NCI-H1105 treated with DMSO at 0.1 percent for 48 hours (cell line): ENCODE measurements at places on chromosomes 2 and 18.

DNA sequence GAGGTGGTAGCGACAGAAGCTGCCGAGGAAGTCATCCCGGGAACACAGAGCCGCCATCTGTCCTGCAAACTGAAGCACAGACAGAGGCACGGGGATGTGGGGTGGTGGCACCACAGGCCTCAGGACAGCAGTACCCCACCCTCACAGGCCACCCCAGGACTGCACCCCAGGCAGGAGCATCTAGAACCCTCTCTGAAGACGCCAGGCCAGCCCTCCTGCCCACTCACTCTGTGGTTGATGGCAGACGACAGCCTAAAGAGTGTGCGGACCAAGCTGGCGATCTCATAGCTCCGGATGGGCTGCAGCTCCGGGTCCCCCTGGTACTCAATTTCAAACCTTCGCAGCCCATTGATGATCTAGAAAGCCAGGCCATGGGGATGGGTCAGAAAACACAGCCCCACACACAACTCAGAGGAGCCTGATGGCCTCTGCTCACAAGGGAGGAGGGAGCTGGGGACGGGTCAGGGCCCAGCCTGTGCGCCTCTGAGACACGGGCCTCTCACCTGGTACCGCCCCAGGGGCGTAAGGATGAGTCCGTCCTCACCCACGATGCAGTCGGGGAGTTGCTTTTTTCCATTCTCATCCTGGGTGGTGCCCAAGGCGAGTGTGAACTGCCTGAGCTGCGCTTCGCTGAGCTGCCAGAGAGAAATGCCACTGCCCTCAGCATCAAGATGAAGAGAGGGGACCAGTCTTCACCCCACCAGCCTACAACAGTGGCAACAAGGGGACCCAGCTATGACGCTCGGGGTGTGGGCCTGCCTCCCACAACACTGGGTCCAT lies 8.1 kb upstream of the CCDC74B start:
- DNase-seq = no peak

GRCh38 chr18:64742898-64743297 lies 594.0 kb upstream of the LINC00305 start:
- DNase-seq = no peak

DNA sequence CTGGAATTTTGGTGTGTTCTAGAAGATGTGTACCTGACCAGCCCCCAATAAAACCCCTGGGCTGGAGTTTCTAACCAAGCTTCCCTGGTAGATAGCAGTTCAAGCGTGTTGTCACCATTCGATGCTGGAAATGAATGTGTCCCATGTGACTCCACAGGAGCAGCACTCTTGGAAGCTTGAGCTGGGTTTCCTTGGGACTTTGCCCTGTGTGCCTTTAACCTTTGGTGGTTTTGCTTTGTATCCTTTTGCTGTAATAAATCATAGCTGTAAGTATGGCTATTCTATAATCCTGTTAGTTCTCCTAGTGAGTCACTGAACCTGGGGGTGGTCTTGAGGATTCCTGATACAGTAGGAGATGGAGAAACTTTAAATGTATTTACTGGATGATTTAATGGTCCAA lies 65.2 kb downstream of the KLHL14 start:
- DNase-seq = no peak

DNA sequence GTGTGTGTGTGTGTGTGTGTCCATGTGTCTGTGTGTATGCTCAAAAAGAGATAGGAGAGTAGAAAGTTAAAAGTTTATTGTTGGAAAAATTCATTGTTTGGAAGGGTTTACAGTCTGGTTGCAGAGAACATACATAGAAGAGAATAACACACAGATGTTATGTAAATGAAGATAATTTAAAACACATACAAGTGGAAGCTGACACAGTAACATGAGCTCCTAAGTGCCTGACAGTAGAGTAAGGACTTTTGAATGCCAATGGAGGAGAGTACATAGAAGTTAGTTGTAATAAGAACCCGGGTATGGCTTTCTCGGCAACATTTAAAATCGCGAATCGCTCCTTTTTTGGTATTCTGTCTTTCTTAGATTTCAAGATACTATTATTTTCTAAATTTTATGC lies 137.0 kb upstream of the FANCL start:
- no peak for DNase-seq

DNA sequence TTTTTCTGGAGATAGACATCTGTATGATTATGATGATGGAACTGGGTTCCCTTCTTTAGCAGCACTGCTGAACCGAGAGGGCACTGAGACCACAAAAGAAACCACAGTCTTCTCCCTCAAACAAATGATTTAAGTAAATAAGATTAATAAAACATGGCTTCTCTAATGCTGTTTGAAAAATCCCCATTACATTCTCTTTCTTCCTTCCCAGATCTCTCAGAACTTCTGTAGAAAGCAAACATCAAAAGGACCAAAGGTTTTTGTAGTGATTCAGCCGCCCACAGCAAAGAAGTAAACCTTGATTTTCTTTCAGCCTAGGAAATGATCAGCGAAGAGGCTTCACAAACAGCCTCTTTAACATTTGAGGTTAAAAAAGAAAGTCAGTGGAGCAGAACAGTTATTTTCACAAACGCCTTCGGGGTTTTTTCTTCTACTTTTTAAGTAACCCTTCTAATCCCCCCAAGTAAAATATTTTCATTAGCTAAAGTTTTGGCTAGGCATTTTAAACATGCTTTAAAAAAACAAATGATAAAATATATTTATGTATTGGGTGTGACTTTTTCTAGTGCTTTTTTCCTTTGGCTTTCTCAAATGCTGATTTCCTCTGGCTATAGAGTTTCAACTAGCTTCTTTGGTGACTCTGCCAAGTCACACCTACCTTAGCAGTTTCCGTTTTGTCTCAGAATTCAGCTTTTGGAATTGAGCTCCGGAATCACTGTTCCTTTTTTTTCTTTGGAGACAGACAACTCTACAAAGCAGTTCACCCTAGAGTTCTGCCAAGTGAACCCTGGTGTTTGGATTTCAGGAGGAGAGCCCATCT lies 89.6 kb downstream of the UPP2 start:
- peak; percentile 64 for DNase-seq

- DNase-seq = no peak
Observed at GRCh38 chr18:58491773-58492752, 136.8 kb downstream of the ALPK2 start.

DNA sequence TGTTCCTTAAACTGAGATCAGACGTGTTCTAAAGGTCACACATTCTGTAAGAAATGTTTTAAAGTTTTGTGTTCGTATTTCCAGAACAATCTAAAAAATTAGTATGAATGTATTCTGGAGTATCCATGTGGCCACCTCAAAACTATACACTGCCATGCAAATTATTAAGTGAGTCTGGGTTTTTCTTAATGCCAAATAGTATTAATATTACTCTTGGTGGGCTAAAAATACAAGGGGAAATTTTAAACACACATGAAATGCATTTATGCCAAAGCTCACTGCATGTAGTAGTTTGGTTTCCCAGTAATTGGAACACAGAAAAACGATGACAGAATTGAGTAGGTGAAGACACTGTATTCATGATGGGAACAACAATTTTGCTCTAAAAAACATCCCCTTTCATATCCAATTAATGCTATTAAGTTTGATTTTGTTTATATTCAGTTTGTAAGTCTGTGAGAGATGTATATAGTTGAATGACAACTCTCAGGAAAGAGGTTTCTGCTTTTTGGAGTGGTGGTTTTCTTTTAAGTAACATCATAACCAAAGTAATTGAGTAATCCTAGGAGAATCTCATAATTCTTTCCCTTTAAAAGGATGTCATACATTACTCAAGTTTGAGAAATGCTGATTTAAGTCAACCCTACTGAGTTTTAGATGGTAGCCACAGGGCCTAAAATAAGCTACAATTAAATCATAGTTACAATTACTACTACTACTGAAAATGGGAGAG lies 75.7 kb upstream of the CDCA7 start:
- DNase-seq = no peak

DNA sequence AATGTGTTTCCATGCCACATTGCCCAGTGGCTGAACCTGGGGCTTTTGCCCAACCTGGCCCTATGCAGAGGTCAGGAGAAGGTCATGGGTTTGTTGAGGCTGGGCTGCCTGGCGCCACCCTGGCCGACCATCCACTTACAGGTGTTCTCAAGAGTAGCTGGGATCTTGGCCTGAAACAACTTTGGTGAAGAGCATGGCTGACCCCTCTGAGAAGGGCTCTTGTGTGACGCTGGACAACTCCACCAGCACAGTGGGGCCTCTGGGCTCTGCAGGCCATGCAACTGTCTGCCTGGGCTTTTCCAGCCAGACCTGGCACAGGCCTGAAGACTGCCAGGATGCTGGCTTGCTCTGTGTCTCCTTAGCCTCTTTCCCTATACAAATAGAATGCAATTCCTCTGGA lies 76.4 kb upstream of the ZNG1B start:
- DNase-seq = no peak

DNA sequence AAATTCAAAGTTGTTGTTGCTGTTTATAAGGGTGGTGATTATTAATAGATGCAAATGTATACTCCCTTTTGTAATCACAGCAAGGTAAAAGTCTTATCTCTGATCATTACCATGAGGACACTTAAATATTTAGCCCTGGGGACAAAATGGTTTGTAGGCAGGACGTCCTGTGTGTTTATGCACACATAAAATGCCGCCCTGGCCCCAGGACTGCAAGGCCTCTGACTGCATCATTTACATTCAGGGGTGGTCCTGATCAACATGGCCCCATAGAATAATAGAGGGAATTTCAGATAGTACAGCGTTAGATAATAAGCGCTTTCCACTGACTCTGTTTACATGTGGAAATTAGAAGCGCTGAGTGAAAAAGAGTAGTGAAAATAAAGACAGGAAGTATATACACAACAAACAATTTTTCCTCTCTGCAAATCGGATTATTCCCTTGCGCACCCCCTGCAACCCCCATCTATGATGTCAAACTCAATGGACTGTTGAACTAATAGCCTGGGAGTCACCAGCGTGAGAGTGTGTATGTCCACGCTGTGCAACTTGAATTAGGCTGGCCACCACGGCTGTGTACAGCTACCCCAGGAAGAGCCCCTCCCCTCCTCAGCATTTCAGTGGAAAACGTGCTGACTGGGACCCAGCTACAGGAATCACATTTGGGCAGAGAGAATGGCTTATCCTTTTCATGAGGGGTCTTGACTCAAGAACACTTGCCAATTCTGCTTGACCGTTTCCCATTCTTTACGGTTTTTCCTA lies 291.5 kb downstream of the SOX11 start:
- no peak for DNase-seq

GRCh38 chr2:234333168-234334130 lies 163.4 kb downstream of the ARL4C start:
- DNase-seq = no peak

DNA sequence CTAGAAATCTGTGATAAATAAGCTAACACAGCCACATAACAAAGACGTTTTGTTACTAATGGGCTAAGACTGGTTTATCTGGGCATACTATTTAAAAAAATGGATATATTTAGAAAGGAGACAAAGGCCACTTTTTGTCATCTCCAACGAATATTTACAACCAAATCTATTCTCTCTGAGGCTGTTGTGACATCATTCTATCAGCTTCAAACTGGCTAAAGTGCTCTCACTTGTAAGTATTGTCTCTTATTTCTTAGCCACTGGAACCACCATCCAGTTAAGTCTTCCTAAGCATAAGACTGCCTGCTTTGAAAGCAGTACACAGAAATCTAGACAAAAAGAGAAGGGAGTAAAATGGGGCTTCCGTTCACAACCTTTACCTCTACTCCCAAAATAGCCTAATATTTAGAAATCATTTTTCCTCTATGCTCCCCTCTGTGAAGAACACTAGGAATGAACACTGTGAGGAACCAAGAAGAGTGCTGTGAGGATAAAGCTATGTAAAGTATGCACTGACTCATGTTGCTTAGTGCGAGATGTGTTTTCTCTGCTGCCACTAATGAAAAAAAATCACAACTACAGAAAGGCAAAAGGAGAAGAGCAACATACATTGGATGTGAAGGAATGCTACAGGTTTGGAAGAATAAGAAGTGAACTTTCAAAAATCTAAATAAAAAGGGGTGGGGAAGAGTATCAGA lies 264.1 kb downstream of the EXOC6B start:
- no peak for DNase-seq

- DNase-seq = peak; percentile 97
Observed at GRCh38 chr2:143347271-143347695, 218.1 kb downstream of the ARHGAP15 start.
